ENCODE measurements at places on chromosomes 7 and 10. TPM values are rescaled to one million over a fixed set of nuclear protein-coding genes. Genes with fewer than 3 reads are reported as not detected.

Gene CDC14C
- polyA plus RNA-seq, result not detected

Gene GIMAP8
- polyA plus RNA-seq, result not detected

Gene DNAJC30
- 14.3 TPM for polyA plus RNA-seq

Gene PTPRN2
- 0.13 TPM for polyA plus RNA-seq

Gene IL2RA
- not detected for polyA plus RNA-seq

Gene CFTR
- polyA plus RNA-seq, result not detected

Gene KCNIP2
- 0.15 TPM for polyA plus RNA-seq

Gene CTAGE8
- polyA plus RNA-seq, result not detected

Gene PAPOLB
- polyA plus RNA-seq, result not detected

Gene SLC29A4
- polyA plus RNA-seq, result 0.37 TPM

Gene MRLN
- not detected for polyA plus RNA-seq

Gene PTPRE
- polyA plus RNA-seq, result 4.7 TPM

Gene SGCE
- 130 TPM for polyA plus RNA-seq

Gene H2BK1
- not detected for polyA plus RNA-seq

Gene OR2A5
- polyA plus RNA-seq, result not detected

Gene WEE2
- not detected for polyA plus RNA-seq

Gene PKD2L1
- not detected for polyA plus RNA-seq

Gene TRIM73
- polyA plus RNA-seq, result 1.0 TPM

Gene WNT2
- polyA plus RNA-seq, result 2.6 TPM

Gene EIF4H
- polyA plus RNA-seq, result 235 TPM

Gene TUBAL3
- polyA plus RNA-seq, result not detected

Gene HGF
- polyA plus RNA-seq, result 1.5 TPM

DNA sequence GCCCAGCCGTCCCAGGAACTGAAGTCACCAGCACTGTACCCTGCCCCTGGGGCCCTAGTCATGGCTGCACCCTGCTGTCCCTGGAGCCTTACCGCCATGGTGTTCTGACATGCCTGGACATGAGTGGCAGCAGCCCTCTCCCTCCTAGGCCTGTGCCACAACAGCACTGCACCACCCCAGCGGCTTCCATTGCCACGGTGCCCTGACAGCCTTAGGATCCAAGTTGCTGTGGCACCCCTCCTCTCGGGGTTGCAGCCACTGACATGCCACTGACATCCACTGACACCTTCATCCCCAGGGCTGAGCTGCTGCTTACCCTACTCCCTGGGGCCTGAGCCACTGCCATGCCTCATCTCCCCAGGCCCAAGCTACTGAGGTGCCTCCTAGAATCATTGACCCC, 39.6 kb upstream of the SHH start:
- no peak for DNase-seq

- no peak for DNase-seq
Measured at GRCh38 chr7:6531492-6532279, 19.6 kb downstream of the GRID2IP start.

- peak; percentile 54 for DNase-seq
Measured at GRCh38 chr10:24415455-24416125, 206.7 kb downstream of the KIAA1217 start.

- DNase-seq, result no peak
Measured at GRCh38 chr10:85598646-85599045, 767.9 kb downstream of the GRID1 start.

GRCh38 chr7:1781369-1781768, 111.3 kb downstream of the ELFN1 start:
- no peak for DNase-seq

GRCh38 chr10:45075216-45075615, 74.5 kb downstream of the ZNF22 start:
- no peak for DNase-seq

- DNase-seq, result peak; percentile 67
Measured at GRCh38 chr10:71927776-71928592, 36.2 kb upstream of the CHST3 start.

GRCh38 chr7:128708824-128709223, 30.3 kb upstream of the CALU start:
- DNase-seq, result no peak

GRCh38 chr7:11817111-11817740, 14.8 kb downstream of the THSD7A start:
- no peak for DNase-seq

- DNase-seq, result peak; percentile 16
Measured at GRCh38 chr10:116269619-116270018, 3.4 kb downstream of the GFRA1 start.

DNA sequence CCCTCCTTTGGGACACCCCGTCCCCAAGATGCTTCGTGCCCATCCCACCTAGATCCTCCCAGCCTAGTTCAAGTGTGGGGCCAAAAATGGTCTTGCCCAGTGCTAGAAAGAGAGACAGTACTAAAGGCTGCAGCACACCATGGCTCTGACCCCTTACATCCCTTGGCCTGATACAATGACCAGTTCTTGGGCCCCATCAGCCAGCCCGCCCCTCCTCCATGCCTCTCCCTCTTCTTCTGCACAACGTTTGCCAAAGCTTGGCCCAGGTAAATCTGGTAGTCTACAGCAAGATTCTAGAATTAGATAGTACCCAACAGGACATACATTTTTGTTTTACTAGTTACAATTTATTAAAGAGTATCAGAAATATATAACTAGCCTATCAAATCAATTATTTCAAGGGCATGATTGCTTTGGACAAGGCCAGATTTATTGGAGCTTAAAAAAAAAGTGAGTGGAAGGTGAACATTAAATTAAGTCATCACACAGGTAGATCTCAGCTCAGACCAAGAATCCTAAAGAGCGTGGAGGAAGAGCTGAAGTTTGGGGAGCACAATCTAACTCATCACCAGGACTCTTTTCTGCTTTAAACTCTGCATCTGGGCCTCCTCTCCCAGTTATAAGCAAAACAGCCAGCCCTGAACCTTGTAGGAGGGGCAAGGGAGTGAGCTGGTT, 69.8 kb downstream of the ZMIZ1 start:
- DNase-seq, result no peak

GRCh38 chr10:51117053-51117660, 42.9 kb downstream of the PRKG1 start:
- peak; percentile 65 for DNase-seq

- no peak for DNase-seq
Measured at GRCh38 chr10:49572594-49573114, 33.7 kb upstream of the ERCC6 start.

DNA sequence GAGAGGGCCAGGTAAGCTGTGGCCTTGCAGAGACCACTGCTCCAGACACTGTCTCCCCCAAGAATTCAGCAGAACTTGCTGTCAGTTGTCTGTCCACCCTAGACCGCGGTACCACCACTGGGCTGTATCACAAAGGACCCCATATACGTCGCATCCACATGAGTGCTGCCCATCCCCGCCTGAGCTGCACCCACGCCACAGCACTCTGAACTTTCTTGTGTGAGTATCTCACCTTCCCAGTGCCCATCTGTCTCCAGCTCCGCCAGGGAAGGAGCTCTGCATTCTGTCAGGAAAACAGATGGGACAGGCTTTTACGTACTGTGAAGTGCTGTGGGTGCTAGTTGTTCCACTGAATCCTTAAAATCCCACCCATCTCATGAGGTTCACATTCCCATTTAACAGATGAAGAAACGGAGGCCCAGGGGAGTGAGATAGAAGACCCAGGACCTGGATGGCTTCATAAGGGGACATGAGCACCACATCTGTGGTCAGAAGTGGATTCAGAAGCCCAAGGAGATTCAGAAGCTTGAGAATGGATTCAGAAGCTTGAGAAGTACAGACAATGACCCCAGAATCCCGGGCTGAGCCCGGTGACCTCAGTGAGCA, 102.5 kb upstream of the ZMIZ1 start:
- no peak for DNase-seq

GRCh38 chr10:77223526-77224460, 413.8 kb downstream of the KCNMA1 start:
- DNase-seq, result peak; percentile 11

DNA sequence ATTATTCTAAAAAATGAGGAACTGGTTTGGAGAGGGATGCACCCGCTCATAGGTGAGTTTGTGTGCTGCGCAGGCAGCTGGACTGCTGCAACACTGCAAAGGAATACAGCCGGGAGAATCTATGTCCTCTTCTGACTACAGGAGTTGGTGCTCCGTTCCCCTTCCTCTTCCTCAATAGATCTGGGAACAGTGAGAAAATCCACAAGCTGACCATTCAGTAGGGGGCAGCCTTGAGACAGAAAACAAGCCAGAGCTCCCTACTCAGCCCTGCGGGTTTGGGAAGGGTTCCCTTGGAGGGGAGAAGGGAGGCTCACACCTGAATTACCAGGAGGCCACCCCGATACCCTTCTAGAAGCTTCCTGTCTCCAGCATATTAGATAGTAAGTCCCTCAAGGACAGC, 87.3 kb upstream of the FOXI2 start:
- DNase-seq, result peak; percentile 1

DNA sequence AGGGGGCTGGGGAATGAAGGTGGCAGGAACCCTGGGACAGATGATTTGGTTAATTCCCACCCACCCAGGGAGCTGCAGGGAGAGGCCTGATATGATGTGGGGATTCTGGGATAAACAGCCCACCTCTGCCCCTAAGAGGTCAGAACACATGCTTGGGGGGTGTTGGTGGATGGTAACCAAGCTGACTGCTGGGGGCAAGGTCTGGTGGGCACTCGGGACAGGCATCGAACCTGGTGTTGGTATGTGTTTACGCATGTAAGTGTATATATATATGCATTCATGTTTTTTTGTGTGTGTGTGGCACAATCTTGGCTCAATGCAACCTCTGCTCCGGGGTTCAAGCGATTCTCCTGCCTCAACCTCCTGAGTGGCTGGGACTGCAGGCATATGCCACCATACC, 80.7 kb upstream of the TMEM248 start:
- no peak for DNase-seq

GRCh38 chr10:100289641-100290040, 3.2 kb upstream of the BLOC1S2 start:
- DNase-seq, result no peak

DNA sequence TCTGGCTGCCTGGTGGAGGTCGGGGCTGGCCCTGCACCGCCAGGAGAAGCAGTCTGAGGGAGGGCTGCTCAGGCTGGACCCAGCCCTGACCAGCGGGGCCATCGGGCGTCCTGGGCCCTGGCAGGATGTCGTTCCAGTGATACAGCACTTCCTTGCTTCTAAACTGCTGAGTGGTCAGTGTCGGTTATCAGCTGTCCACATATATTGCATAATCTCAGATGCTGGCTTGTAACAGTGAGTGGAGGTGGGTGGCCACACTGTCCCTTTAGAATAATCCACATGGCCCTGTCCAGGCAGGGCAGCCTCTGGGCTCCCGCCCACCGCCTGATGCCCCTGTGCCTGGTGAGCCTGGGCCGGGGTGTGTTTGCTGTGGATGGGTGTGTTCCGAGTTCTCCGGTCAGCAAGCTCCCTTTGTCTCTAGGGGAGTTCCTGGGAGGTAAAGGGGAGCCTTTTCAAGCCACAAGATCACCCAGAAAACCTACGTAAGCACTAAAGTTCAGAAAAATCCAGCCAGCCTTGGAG, 86.1 kb downstream of the LHPP start:
- no peak for DNase-seq

DNA sequence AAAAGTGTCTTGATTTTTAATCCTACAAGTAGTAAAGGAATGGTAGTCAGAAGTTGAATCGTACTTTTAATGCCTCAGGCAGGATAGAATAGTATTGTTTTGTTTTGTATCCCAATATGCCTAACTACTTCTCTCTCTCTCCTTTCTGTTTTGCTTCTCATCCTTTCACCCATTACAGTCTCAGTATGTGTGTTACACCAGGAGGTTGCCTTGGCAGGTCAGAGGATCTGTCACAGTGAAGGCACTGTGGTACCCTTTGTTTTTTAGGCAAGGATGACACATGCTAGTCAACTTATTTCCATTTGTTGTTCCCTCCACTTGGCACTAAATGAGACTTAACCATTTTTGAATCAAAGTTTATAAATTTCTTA, 94.4 kb downstream of the MAPK8 start:
- DNase-seq, result no peak

GRCh38 chr10:52807803-52808202, 35.2 kb upstream of the MBL2 start:
- DNase-seq, result no peak

GRCh38 chr10:76324283-76324682, 892.9 kb downstream of the LRMDA start:
- peak; percentile 35 for DNase-seq

DNA sequence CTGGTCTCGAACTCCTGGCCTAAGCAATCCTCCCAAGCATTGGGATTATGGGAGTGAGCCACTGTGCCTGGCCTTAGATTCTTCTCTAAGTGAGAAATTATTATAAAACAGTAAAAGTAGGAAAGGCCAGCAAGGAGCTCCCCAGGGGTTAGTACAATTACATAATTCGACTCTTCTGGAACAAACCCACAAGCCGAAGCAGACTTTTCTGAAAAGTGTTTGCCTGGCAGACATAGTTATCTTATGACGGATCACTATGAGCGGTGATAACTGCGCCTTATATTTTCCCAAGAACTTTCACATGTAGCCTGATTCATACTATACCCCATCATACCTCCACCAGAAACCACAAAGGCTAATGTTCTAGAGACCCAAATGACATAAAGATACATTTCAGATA, 30.2 kb upstream of the SH3PXD2A start:
- peak; percentile 73 for DNase-seq

DNA sequence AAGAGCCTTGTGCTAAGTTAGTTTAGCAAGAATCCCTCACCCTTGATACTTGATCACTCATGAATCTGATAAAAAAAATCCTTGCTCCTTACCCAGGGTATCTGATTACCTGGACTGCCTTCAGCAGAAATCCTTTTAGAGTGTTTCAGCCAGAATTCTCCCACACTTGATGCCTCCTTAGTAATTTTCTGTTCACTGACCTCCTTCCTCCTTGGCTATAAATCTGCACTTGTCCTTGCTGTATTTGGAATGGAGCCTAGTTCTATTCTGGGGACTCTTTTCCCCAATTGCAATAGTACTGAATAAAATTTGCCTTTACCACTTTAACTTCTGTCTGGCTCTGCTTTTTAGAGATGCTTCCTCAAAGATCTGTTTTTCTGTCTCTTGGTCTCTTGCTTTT, 84.9 kb downstream of the RPS24 start:
- DNase-seq, result no peak

DNA sequence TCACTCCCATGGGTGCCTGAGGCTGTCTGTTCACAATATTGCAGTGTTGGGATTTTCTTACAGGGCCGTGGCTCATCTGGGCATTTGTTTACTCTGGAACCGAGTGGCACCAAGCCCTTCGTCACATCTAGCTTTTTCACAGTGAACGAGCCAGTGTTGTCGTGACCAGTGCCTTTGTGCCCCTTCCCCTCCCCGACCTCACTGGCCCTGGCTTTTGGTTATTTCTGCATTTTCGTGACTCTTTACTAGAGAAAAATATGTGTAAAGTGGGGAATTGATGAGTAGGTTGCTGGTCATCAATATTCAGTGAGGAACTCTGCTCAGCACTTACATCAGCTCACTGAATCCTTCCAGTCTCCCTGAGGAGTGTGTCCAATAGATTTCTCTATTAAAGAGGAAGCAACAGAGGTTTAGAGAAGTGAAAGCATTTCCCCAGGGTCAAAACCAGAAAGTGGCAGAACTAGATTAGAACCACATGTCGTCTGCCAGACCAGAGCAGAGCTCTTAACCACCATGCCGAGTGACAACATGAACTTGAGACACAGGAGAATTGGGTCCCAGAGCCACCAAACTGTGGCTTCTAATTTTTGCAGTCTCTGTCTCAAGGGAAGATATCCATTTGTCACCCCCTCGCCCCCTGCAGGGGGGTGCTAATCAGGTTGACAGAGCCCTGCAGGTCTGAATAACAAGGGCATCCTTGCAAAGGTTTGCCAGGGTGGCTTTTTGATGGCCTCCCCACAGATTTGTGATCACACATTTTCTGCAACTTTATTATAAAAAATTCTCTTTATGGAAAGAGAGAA, 125.3 kb downstream of the CHN2 start:
- peak; percentile 53 for DNase-seq
